GDM1 (cell line): ENCODE measurements at places on chromosomes 7 and 10.

DNA sequence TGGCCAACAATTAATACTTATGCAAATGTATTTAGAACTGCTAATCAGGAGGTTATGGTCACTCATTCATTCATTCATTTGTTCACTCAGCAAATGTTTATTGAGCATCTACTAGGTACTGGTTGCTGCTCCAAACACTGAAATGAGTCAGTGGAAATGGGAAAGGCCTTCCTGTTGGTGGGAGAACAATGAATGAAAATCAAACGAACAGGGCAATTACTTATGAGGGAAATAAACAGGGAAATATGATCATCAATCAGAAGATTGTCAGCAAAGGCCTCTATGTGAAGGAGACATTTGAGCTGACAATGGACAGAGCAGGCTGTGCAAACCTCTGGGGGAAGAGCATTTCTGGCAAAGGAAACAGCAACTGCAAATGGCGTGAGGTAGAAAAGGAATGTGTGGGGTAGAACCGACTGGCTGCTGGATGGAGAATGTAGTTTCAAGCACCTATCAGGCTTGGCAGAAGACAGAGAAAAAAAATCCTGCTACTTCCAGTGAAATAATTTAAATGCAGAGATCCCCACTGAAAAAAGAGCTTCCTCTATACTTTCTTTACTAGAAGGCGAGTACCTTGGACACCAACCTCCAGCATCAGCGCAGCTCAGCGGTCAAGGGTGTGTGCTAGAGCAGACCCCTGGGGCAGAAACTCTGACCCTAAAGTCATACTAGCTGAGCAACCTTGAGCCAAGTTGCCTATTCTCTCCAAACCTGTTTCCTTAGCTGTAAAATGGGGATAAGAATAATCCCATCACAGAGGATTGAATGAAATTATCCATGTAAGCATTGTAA lies 108.8 kb upstream of the EEPD1 start:
- DNase-seq = no peak

GRCh38 chr10:120948889-120949608 lies 97.9 kb downstream of the WDR11 start:
- peak; percentile 31 for DNase-seq

- DNase-seq = no peak
Measured at GRCh38 chr10:1251769-1252168, 195.6 kb downstream of the WDR37 start.

- no peak for DNase-seq
Measured at GRCh38 chr7:70788276-70788675, 343.7 kb upstream of the GALNT17 start.

DNA sequence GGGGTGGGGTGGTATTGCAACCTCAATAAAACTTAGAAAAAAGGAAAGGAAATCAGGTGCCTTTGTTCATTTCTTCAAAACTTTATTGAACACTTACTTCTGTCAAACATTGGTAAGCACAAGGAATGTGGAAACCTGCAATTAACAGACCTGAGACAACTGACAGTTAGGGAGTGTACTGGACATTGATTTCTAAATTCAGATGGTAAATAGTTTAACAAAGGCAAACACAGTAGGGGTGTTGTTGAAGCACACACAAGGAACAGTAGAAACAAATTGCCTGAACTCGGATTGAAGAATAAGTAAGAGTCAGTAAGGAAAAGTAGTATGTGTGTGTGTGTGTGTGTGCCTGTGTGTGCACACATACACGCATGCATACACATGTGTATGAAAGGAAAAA lies 108.6 kb downstream of the CSTF2T start:
- DNase-seq = no peak

GRCh38 chr7:108143658-108144420 lies 13.7 kb upstream of the LAMB4 start:
- no peak for DNase-seq

DNA sequence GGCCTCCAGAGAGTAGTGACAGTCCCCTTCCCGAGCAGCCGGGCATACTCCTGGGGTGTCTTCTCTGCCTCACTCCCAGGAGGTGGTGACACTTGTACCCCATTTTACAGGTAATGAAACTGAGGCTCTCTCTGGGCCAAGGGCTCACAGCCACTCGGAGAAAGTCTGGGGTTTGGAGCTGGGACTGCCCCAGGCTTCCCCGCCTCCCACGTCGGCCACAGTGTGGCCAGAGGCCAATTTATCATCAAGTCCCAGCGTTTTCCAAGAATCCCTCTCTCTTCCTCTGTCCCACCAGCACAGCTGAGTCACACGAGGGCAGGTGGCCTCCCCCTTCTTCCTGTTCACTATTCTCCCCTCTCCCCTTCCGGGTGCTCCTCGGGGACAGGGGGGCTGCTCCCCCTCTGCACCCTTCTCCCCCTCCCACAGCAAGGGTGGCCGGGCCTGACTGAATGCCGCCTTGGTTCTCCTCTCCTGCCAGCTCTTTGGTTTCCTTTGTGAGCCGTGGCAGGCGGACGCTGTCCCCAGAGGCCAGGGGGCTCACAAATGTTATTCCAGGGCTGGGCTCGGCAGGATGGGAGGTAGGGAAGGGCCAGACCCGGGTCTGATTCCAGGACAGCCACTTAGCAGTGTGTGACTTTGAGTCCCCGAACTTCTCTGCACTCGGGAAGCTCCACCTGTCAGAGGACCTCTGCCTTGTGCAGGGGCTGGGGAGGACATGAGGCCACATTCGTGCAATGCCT lies 17.7 kb downstream of the CLIP2 start:
- DNase-seq = no peak

GRCh38 chr7:107078517-107078966 lies 34.0 kb downstream of the PRKAR2B start:
- DNase-seq = no peak

GRCh38 chr7:44847509-44847919 lies 373 bp downstream of the H2AZ2 start:
- peak; percentile 85 for DNase-seq
